ENCODE measurements at places on chromosomes 3 and 15.

- no peak for DNase-seq
Observed at GRCh38 chr3:66797889-66798560, 200.1 kb upstream of the KBTBD8 start.

GRCh38 chr3:187986514-187986934 lies 167.4 kb upstream of the LPP start:
- DNase-seq: peak; percentile 93

GRCh38 chr3:4730719-4731118 lies 237.6 kb downstream of the ITPR1 start:
- no peak for DNase-seq

- DNase-seq: no peak
Observed at GRCh38 chr15:57114070-57114469, 195.6 kb downstream of the TCF12 start.
